ENCODE measurements at places on chromosomes 3 and 15.

DNA sequence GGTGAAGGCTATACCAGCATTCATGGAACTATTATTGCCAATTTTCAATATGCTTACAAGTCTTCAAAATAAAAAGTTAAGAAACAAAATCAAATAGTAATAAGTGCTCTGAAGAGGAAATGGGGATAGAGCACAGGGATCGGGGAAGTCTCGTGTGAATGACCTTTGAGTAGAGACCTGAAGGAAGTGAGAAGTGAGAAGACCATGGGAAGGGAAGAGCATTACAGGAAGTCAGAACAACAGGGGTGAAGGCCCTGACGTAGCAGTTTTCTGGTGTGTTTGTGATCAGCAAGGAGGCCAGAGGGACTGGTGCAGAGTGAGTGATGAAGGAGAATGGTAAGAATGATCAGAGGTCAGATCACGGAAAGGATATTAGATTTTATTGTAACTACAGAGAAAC, 48.1 kb downstream of the STAC start:
- no peak for DNase-seq

DNA sequence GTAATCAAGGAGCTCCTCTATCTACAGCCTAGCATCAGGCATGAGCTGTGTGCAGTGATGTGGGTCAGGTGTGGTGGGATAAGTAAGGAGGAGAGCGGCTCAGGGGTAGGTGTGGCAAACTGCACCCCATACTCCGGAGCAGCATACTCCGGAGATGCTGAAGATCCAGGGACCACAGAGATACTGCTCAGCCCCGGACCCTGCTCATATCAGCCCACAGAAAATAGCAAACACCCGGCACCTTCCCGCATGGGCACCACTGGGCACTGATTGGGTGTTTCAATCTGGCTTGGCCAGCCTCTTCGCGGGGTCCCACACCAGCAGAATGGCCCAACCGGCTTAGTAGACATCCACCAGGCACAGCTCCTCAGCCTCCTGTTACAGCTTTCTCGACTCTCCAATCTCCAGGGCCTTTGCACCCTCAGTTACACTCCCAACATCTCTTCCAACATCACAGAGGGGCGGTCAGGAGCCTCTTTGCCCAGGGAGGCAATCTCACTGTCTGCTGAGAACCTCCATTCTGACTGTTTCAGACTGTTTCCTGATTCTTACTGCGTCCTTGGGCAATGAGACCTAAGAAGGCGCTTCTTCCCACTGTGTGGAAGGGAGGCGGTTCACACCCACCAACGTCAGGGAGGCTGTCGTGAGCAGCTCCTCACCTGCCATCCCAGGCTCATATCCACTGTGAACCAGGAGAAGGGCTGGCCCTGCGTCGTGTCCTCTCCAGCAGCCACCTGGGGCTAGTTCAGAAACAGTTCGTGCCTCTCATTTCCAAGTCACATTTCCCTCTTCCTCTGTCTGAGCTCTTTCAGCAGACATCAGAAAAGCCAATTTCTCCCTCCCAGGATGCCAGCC, 59.8 kb downstream of the CAPN7 start:
- no peak for DNase-seq

- DNase-seq = no peak
These were observed 11.2 kb downstream of the SEC13 start for GRCh38 chr3:10309736-10310135.

DNA sequence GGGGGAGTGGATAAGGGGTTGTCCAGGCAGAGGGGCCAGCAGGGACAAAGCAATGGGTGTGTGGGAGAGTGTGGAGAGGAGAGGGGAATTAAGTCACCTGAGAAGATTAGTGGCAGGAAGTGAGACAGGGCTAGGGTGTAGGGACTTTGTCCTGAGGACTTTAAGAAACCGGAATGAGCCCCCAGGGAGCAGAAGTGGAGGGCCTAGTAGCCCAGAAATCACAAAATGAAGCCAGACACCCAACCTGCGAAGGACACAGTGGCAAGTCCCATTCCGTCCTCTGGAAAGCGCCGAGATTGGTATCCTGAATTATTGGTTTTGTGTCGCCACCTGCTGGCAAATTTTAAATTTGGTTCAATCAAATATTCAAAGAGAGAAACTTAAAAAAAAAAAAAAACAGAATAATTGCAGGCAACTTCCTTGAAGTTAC, 78.0 kb upstream of the SLC25A36 start:
- DNase-seq = no peak

DNA sequence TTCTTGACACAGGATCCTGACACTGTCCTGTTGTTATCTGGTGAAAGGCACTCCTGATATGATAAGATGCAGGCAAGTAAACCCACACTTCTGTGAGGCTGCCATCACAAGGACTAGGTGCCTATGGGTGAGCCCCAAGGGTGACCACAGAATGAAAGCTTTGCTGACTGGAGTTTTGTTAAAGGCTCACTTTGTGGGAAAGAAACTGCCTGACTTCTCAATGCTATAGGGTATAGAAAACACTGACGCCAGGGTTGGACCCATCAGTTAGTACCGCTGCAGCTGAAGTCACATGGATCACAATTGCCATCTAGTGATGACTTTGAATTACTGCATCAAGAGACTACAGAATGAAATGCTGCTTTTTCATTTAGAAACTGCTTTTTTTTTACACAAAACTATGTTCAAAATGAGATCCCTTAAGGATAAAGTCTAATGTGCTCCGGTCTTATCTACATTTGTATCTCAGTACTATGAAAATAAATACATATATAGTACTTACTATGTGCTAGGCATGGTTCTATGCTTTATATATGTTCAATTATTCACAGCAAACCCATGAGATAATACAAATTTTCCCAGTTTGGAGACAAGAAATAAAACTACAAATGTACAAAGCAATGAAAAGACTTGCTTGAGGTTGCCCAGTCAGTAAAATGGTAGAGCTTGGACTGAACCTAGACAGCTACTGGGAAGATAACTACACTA, 64.2 kb upstream of the CMSS1 start:
- DNase-seq = peak; percentile 63

DNA sequence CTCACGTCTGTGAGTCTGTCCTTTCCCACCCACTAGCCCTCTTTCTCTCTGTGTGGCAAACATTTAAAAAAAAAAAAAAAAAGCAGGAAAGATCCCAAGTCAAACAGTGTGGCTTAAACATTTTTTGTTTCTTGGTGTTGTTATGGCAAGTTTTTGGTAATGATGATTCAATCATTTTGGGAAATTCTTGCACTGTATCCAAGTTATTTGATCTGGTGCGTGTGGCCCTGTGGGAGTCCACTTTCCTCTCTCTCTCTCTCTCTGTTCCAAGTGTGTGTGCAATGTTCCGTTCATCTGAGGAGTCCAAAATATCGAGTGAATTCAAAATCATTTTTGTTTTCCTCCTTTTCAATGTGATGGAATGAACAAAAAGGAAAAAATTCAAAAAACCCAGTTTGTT, 97.7 kb downstream of the GAP43 start:
- no peak for DNase-seq

DNA sequence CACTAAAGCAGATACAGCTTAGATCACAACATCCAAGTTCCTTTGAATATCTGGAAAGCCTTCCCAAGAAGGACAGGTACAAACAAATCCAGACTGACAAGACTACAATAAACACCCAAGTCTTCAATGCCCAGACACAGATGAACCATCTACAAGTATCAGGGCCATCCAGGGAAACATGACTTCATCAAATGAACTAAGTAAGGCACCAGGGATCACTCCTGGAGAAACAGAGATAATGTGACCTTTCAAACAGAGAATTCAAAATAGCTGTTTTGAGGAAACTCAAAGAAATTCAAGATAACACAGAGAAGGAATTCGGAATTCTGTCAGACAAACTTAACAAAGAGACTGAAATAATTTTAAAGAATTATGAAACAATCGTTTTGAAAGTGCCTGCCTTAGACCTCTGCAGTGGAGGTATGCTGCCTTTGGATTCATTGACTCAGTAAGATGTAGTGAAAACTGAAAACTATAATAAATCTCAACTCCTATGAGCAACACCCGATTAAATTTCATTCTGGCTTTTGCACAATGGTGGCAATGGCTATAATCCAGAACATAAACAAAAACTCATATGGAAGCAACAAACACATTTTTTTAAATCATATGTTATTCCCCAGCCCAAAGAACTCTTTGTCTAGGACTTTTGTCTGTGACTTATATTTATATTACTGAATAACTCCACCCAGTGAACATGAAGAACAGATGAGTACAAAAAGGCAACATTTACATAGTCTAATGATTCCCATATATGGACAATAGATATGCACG, 12.6 kb upstream of the COL8A1 start:
- peak; percentile 46 for DNase-seq

DNA sequence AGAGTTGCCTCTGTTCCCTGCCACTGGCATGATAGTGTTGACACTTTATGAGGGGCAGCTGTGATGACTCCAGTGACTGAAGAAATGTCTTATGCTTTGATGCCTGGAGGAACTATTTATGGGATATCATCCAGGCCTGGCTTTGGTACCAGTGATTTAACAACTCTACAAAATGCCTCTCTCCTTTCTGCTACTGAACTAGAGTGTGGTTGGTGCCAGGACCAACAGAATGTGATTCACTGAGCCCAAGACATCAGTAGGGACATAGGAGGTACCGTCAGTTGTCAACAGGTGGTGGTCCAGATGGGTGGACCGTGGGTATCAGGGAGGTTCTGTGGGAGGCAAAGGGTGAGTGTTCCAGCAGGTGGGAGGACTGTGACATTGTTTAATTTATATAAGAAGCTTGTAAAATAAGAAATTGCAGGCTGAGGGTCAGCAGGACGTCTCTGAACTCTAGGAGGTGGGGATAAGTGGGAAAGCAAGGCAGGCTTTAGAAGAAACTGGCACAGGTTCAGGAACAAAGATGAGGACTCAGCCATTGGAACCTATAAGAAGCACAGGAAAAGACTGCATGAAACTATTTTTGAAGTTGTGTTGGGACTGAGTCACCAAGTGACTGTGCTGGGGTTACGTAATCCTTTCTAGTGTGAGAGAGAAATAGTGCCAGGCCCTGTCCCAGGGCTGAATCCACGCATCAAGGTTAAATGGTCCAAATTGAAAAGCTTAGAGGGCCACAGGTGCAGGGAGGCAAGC, 28.5 kb upstream of the SLC7A14 start:
- peak; percentile 51 for DNase-seq
